Lung microvascular endothelial cell (primary cell): ENCODE measurements at places on chromosomes 4 and X. TPM values are rescaled to one million over a fixed set of nuclear protein-coding genes. Genes with fewer than 3 reads are reported as not detected.

DNA sequence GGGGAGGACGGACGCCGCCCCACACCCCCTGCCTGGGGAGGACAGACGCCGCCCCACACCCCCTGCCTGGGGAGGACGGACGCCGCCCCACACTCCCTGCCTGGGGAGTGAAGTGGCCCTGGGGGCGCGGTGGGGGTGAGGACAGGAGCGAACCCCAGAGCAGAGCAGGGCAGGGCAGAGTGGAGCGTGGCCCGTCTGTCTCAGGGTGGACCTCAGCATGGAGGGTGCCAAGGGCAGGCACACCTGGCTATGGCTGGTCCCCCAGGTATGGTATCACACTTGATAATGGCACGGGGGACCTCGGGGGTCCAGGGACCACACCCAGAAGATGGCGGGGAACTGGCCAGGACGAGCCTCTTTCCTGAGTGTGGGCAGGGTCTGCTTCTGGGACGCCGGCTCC is 9.6 kb downstream of the LRPAP1 start:
- no peak for DNase-seq

- DNase-seq: no peak
Observed at GRCh38 chr4:107640197-107640596, 79.8 kb downstream of the PAPSS1 start.

- DNase-seq: no peak
Observed at GRCh38 chrX:128862557-128862956, 660.7 kb downstream of the SMARCA1 start.

DNA sequence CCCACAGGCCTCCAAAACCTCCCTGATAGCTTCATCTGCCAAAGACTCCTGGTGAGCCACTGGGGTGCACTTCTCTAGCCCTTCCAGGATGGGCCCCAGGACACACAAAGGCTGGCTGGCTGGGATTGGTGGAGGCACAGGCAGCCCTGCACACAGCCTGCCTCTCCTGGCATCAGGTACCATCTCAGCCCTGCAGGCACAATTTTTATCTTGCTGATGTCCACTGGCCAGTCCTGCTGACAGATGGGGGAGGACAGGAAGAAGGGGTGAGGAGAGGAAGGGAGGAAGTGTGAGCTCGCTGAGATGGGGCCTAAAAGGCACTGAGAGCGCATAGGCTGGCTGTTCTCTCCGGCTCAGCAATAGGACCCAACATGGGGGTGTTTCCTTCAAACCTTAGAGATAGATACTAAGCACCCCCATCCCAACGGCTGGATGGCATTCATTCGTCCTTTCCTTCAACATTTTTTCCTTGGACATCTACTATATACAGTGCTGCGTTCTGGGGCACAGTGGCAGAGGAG is 92.7 kb downstream of the PJA1 start:
- no peak for DNase-seq

DNA sequence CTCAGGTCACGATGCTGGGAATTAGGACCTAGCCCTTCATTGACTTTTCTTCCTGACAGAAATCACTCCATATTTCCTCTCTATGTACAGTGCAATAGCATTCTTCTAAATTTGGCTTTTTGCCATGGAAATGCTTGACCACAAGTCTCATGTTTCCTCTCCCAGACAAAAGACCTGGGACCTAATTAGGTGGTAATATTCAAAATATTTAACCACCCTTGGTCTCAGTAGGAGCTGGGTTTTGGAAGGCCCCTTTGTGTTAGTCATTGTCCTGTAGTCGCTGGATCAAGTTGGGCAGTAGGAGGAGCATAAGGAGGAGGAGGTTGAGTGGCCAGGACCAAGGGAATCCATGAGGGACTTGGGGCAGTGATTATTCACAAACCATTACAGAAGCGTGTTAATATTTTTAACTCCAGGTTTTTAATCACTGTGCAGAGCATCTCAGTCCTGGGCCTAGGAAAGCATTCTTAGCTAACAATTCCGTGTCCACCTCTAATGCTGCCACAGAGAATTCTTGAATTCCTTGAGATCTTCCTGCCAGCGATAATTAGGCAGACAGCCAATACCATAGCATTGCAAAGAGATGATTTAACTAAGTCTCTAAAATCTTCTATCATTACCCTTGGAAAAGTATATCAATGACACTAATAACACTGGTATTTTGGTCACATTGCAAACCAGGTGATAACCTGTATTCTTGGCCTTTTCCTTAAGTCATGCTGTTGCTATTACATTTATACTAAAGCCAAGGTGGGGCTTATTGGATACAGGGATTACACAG is 25.0 kb upstream of the SHROOM4 start:
- peak; percentile 76 for DNase-seq

GRCh38 chr4:132227151-132227856 is 921.8 kb upstream of the PCDH10 start:
- no peak for DNase-seq

DNA sequence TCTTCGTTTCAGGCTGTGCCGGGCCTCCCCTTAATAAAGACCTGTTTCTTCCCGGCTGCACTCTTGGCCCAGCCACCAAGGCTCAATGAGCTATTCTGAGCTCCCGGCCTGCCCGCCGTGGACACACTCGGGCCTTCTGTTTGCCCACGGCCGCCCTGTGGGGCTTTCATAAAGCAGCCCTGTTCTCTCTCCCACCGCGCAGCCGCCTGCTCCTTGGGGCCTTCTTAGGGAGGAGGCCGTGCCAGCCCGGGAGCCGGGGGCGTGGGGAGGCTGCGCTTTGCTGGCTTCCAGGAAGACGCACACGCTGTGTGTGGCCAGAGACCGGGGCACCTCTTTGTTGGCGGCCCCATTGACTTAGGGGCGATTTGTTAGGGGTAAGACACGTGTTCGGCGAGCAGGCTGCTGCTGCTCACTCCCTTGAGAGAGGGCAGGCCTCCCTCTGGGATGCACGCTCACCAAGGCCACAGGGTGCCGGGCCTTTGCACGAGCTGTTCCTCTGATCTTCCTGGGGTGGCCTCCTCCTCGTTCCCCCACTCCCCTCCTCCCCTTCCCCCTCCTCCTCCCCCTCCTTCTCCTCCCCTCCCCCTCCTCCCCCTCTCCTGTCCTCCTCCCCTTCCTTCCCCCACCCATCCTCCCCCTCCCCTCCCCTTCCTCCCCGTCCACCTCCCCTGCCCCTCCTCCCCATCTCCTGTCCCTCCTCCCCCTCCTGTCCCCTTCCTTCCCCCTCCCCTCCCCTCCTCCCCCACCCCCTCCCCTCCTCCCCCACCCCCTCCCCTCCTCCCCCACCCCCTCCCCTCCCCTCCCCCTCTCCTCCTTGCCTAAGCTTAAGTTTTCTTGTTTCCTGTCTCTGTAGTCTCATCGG is 11.3 kb downstream of the BLOC1S4 start:
- no peak for DNase-seq

- DNase-seq: no peak
Observed at GRCh38 chr4:8546766-8547107, 33.5 kb upstream of the GPR78 start.

The YTHDC1 gene
- 16.6 and 28.8 TPM in 2 replicates for total RNA-seq

The KLKB1 gene
- total RNA-seq: 0.20 and 0.22 TPM in 2 replicates

The PDE5A gene
- total RNA-seq: 2.6 and 3.3 TPM in 2 replicates

The SLC7A11 gene
- total RNA-seq: 5.4 and 20.9 TPM in 2 replicates

The AFM gene
- total RNA-seq: not detected in 2 replicates

The SMIM10L2A gene
- 0.40 and 0.65 TPM in 2 replicates for total RNA-seq

The CXCL6 gene
- 0.22 and 0.40 TPM in 2 replicates for total RNA-seq
